CD8-positive, alpha-beta memory T cell (primary cell): ENCODE measurements at places on chromosomes 12 and 14.

DNA sequence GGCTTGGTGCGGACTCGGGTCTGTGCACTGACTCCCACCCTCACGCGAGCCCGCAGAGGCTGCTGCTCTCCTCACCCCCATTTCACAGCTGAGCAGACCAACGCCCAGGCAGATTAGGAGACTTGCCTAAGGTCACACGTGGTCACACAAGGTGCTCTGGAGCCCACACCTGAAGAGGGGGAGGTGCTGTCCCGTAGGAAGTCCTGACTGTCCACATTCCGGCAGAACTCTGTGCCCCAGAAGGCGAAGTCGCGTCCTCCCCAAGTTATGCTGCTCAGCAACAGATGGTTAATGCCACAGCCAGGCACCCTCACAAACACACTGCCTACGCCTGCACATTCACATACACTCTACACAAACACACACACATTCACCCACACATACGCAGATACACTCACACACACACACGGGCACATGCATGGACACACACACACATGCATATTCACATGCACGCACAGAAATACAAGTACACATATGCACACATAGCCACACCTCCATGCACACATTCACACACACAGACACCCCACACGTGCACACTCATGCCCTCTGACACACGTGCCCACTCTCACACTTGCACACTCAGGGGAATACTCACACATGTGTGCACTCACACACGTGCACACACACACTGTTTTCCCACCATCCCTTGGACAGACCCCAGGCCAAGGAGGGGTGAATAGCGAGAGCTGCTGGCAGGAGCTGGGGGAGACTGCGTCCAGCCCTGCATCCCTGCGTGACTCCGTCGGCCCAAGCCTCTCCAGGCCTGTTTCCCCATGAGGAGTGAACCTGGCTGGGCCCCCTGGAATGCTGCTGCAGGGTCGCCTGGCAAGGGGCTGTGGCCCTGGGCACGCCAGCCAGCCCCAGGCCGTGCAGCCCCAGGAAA, 4.1 kb downstream of the C14orf180 start:
- no peak for DNase-seq

DNA sequence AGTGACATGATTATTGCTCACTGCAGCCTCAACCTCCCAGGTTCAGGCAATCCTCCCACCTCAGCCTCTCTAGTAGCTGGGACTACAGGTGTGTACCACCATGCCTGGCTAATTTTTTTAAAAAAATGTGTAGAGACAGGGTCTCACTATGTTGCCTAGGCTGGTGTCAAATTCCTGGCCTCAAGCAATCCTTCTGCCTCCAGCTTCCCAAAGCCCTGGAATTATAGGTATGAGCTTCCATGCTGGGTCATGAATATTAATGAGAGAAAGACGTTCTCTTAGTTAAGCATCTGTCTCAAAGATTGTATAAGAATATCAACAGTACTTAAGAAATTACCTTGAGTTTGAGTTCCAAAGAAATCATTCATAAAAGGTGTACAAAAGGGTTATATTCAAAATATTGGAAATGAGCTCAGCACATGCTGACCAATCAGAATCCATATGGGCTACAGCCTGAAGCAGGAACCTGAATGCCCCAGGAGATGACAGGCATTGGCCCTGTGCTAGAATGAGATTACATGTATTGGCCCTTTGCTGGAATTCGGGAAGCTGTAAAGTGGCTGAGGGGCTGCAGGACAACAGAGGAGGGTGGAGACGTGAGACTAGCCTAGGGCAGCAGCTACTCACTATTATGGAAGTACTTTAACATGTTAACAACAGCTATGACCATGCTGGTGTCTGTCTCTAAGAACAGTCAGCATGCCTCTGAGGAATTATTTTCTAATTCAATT, 157.0 kb upstream of the CPNE8 start:
- DNase-seq, result no peak

DNA sequence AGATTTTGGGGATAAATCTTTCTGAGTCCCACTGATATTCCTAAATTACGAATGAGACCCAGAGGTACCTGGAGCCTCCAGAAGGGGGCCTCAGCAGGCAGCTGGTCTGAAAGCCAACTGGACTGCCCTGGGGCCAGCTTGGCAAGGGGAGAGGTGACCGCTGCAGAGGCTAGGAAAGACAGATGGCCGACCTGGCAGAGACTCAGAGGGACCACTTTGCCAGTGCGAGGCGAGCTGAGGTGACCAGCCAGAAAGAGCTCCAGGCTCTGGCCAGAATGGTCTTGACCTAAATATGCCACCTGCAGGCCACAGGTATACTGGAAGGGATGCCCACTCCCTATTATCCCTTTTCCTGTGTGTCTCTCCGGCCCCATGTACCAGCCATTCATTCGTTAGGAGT, 256.8 kb upstream of the GARIN6 start:
- DNase-seq, result no peak

DNA sequence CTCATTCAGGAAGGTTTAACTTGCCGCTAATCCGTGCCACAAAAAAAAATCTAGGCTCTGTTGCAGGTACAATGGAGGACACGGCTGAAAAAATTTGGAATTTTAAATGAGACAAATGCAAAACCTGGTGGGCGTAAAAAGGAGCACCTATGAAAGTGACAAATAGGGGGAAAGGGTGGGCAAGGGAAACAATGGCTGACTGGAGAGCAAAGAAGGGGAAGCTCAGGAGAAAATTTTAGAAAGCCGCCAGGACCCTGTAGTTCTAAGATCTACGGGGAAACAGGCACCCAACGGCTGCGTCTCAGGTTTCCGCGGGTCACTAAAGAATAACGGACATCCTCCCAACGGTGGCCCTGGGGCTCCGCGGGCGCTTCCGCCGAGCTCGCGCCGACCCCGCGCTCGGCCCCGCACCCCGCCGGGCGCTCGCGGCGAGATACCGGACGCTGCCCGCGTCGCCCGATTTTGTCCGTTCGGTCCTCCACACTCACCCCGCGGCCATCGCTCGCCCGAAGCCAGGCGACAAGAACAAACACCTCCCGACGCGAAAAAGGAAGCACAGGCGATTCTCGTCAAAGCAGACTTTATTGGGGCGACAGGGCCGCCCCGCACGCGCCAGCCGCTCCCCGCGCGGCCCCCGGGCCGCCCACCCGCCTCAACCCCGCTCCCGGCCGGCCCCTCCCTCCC, 1.1 kb upstream of the YY1 start:
- DNase-seq, result peak; percentile 22

DNA sequence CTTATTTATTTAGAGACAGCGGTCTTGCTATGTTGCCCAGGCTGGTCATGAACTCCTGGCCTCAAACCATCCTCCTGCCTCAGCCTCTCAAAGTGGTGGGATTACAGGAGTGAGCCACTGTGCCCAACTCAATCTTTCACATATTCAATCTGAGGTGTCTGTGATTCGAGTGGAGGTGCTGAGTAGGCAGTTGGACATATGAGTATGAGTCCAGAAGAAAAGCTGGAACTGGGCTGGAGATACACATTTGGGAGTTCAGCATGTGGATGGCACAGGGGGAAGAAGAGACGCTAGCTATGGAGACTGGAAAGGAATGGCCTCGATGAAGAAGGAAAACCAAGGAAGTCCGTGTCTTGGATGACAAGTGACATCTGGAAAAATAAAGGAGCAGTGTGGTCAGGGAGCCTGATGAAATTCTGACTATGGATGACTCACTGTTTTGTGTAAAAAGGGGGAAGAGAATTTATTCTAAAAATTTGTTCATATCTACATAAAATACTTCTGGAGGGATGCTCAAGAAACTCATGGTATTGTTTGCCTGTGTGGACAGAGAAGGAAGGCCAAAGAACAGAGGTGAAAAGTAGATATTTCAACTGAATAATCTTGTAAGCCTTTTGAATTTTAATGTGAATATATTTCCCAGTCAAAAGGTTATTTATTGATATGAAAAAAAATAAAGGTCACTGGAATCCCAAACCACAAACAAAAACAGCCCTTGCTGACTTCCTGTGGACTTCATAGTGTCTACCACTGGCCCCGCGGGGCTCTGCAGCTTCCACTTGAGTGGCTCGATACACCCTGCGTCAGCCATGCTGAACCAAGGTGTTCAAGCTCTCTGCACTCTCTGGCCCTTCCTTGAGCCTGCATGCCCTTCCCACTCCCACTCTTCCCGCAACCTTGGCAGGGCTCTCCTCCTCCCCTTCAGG, 8.9 kb upstream of the LTA4H start:
- DNase-seq, result no peak
